ENCODE measurements at places on chromosomes 4 and X.

DNA sequence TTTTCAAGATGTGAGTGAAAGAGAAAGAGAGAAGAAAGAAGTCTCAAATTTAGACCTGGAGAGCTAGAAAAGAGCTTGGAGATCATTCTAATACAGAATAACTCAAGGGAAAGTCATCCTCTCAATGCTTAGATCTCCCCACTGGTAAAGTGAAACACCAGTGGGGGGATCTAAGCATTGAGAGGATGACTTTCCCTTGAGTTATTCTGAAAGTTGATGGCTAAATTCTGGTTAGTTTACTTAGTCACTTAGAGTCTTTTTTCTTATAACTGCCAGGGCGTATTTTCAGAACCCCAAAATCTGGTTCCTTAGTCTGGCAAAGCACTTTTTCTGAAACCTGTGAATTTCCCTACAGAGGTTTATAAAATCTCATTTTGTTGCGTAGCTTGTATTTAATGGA, 198.6 kb downstream of the ARHGAP24 start:
- DNase-seq, result no peak

DNA sequence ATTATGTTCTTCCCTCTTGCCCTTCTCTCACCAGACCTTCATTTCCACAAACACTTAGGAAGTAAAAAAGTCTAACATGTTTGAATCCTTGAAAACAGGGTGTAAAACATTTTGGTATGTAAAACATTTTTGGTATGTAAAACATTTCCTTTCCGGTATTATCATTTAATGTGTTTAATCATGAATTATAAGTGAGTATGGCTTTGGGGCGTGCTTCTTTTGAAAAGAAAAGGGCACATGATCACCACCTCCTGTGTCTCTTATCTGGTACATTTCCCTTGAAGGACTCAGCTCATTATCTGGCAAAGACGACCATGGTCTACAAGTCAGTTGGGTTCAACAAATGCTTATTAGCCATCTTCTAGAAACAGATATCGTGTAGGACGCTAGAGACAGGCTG, 283.6 kb downstream of the FRMPD4 start:
- DNase-seq, result no peak

DNA sequence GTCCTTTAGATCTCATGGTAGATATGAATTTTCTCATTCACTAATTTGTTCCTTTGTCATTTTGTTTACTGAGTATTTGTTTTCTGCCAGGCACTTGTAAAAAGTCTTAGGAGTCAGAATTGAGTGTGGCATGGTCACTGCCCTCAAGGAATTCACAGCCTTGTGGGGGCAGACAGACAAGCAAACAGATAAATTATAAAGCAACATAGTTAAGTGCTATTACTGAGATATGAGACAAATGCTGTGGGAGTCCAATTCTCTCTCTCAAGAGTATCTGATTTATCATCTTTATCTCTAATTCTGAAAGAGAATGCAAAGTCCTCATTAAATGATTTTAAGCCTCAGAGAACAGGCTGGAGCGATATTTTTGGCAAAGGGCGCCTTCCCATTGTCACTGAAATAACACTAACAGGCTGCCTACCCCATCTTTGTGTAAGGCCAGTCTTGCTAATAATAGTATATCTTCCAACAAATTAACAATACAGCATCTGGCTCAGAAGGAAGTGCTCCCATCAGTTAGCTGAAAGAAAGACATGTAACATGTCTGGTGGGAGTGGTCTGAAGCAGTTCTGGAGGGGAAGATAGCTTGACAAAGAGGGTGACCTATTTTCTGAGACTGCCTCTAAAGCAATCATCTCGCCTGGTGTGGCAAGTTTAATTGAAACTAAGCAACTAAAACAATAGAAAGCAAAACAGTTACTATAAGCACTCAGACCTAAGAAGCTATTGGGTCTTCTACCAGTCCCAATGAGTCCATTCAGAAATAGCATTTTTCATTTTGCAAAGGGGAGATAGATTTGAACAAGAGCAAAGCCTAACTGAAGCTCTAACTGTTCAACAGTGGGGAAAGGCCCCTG, 61.5 kb upstream of the AMOT start:
- no peak for DNase-seq

GRCh38 chr4:47640911-47641310, 155.8 kb downstream of the ATP10D start:
- no peak for DNase-seq

GRCh38 chr4:47776353-47776752, 61.5 kb downstream of the CORIN start:
- no peak for DNase-seq

DNA sequence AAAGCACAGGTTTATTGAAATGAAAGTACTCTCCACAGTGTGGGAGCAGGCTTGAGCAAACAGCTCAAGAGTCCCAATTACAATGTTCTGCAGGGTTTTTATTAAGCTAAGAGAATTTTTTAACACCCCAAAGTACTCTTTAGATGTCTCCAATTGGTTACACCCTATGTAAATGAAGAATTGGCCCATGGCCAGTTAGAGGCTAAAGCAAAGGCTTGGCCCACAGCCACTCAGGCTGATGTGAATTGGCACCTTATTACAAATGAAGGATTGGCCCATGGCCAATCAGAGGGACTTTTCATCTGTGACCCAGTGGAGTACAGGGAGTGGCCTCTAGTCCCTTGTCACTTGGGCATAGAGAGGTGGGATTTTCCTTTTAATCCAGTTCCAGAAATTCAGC, 30.1 kb upstream of the IQCM start:
- no peak for DNase-seq

GRCh38 chr4:88356771-88357170, 21.9 kb upstream of the HERC6 start:
- DNase-seq, result no peak

- no peak for DNase-seq
Observed at GRCh38 chr4:93031431-93032098, 727.8 kb downstream of the GRID2 start.

DNA sequence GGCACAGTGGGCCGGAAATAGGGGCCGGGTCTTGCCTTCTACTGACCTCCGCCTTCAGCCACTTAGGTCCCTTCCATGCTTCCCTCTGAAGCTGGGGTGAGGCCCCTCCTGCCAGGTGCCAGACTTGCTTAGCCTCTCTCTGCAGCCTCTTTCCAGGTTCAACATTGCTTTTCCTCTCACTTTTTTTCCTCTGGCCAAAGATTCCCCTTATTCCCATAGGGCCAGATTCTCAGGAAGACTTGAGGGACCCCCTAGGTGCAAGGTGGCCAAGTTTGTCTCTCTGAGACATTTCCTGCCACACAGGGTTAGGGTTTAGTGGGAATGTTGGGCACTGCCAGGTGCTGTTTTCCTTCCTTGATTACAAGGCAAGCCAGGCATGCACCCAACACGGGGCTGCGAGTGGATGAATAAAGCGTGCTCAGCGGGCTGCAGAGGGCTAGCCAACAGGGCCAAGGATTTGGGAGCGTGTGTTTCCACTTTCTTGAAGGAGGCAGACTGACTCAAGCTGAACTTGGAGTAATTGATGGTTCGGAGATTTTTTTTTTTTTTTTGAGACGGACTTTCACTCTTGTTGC, 7.6 kb upstream of the GJB1 start:
- DNase-seq, result no peak

DNA sequence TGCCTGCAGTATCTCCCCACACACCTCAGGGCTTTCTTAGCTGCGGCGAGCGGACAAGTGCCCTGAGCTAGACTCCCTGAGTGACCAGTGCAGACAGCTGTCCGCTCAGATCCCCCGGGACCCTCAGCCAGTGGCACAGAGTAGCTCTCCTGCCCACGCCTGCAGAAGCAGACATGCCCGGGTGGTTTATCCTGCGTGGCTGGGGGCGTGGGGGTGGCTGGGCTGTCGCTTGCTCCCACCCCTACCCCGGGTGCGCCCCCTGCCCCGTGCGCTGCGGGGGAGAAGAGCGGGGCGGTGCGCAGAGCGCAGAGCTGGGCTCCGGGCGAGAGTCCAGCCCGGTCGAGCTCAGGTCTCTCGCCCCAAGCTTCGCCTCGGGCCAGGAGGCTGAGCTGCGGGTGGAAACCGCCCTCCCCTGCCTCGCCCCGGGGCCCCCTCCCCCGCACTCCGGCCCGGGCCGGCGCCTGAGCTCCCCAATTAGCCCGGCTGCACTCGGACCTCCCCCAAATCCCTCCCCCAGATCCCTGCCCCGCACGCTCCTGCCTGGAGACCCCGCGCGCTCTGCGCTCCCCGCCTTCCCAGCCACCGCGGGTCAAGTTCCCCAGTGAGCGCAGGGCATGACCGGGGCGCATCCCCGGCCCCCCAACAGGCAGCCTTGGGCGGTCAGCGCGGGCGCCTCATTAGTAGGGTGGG, 11.7 kb upstream of the SHOX start:
- no peak for DNase-seq
